ENCODE measurements at places on chromosomes 7 and 10. TPM values are rescaled to one million over a fixed set of nuclear protein-coding genes. Genes with fewer than 3 reads are reported as not detected.

DNA sequence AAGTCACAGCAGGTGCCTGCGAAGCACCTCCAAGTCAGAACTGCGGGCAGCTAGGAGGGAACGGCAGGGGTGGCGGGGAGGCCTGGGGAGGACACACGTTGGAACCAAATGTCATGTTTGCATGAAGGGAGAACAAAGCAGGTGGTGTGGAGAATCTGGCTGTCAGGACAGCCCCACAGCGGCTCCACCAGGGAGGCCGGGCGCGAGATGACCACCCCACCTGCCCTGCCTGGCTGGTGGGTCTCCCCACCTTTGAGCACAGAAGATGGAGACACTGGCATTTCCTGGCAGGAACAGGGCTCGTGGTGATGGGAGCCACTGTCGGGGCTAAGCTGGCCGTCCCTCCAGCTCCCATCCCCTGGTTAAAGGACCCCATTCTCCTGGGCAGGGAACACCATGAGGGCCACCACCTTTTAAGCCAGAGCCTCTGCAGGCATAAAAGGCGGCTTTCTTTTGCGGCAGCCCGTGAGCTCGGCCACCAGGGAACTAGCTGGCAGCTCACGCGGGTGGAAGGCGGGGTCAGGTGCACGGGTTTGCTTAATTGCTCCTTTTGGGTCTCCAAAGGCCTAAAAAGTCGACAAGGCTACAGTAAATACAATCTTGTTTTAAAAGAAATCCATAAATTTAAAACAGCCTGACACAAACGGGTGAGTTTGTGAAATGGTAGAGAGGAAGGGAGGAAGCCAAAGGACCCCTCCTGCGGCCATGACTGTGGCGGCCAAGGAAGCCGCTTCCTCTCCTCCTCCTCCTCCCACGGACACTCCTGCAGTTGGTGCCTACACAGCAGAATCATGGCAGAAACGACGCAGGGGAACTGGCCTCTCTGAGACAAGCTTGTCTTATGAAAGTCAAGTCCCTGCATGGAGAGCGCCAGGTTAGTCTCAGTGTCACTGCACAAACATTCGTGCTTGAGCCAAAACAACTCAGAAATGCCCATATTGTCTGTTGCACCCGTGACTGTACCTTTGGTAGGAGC, 213.8 kb downstream of the DNAJB6 start:
- DNase-seq = peak; percentile 21

GRCh38 chr10:122287570-122287969, 16.5 kb downstream of the BTBD16 start:
- no peak for DNase-seq

GRCh38 chr7:146175716-146176115, 59.1 kb downstream of the CNTNAP2 start:
- DNase-seq = no peak

DNA sequence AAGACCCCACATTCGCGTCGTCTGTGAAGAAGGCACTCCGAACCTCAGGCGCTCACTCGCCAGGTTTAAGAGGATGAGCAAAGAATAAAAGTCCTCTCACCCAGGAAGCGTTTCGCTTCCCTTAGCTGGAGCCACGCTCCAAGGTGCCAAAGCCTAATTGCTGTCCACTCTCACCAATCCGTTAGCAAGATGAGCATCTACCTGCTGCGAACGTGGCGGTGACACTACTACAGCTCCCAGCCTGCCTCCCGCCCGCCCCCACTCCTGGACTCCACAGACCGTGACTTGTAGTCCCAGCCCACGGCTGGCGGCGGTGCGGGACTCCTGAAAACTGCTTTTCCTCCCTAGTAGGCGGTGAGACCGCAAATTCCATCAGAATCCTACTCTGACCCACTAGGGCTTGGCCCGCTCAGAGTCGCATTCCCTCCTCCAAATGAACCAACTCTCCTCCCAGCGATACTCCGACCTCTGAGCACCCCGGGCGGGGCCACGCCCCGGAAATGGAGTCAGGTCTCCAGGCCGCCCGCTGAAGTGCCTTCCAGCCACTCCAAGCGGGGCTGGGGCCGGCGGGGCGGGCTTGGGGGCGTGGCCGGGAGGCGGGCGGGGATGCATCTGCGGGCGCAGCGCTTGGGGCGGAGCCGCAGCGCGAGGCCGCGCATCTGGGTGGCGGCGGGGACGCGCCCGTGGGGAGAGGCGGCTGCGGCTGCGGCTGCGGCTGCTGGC, 521 bp upstream of the PTPN12 start:
- DNase-seq = peak; percentile 96

- no peak for DNase-seq
These were observed 109.2 kb downstream of the ARHGAP12 start for GRCh38 chr10:31819391-31819820.

GRCh38 chr10:63887023-63887589, 365.9 kb downstream of the REEP3 start:
- no peak for DNase-seq

DNA sequence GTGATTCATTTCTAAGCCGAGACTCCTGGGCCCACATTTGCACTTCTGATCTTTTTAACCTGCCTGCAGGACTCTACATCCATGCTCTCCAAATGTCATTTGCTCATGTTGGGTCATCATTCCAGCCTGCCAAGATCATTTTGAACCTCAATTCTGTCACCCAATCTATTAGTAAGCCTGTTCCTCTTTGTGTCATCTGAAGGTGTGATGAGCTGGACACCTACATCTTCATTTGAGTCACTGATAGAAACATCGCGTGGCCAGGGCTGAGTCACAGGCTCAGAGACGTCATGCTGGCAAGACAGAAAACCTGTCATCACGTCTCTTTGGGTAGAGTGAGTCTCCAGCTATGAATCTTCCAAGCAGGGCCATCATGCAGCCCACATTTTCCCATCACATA, 65.3 kb upstream of the SLF2 start:
- no peak for DNase-seq

DNA sequence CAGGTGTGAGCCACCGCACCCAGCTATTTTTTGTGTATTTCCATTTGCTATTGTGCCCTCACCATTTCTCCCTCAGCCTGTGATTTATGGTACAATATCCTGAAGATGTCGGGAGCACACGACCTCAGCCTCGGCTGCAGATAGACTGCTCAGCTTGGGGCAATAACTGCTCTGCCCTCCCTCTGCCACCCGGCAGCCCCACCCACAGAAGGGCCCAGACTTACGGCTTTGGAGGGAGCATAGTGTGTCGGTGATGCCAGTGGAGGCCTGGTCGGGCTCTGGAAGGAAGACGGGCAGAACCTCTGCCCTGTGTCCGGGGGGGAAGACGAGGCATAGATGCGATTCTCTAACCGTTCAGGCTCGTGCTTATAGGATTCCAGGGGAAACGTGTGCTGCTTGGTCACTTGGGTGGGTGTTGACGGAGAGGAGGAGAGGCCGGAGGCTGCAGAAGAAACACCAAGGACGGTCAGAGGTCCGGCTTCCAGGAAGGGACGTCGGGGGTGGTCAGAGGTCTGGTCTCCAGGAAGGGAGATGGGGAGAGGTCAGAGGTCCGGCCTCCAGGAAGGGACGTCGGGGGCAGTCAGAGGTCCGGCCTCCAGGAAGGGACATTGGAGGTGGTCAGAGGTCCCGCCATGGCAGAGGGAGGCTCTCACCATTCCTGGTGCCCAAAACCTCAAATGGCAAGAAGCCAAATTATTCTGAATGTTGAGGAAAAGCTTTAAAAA, 155.7 kb upstream of the RHEB start:
- DNase-seq = no peak

DNA sequence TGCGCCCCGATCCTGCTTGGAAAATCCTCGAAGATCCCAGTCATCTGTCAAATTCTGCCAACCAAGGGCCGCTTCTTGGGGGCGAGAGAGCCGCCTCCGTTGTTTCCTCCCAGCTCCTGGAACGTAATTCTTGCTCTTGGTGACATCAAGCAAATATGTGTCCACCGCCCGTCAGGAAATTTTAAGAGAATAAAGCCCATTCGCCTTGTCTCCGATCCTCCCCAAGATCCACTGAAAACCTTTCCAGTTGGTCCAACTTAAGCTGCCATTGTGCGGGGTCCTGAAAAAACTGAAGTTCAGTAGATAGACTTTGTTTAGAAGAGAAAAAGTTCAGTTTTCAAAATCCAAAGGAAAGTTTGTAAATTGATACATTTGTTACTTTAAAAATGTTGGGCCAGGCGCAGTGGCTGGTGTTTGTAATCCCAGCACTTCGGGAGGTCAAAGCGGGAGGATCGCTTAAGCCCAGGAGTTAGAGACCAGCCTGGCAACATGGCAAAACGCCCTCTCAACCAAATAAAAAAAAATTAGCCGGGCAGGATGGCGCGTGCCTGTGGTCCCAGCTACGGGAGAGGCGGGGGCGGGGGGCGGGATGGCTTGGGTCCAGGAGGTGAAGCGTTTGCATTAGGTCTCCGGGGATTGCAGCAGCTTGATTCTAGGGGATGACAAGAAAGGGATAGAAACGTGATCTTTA, 1.0 kb upstream of the ZNF800 start:
- DNase-seq = no peak

ANKRD7 gene
- not detected for total RNA-seq

CPEB3 gene
- total RNA-seq = 3.4 TPM

LRIT1 gene
- not detected for total RNA-seq

TMEM213 gene
- total RNA-seq = not detected

MSS51 gene
- 4.0 TPM for total RNA-seq

RPEL1 gene
- not detected for total RNA-seq
